Hippocampal formation (tissue), 2 donors: ENCODE measurements at places on chromosomes 3 and 15.

DNA sequence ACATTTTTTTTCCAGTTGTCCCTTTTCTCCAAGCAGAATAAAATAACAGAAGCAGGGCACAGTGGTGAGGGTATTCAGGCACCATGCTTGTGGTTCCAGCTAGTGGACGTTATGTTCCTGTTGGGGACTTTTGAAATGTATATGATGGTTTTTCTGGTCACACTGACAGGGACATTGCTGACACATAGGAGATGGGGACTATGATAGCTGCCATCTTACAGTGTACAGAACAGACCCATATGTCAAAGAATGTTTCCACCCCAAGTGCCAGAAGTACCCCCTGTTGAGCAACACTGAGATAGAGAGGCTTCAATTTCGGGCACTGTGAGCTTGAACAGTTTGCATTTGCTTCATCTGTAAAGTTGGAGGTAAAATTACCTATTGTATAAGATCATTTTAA is 38.6 kb downstream of the MCTP2 start:
- no peak for DNase-seq

GRCh38 chr15:41102854-41103253 is 13.2 kb downstream of the INO80 start:
- DNase-seq, result no peak

DNA sequence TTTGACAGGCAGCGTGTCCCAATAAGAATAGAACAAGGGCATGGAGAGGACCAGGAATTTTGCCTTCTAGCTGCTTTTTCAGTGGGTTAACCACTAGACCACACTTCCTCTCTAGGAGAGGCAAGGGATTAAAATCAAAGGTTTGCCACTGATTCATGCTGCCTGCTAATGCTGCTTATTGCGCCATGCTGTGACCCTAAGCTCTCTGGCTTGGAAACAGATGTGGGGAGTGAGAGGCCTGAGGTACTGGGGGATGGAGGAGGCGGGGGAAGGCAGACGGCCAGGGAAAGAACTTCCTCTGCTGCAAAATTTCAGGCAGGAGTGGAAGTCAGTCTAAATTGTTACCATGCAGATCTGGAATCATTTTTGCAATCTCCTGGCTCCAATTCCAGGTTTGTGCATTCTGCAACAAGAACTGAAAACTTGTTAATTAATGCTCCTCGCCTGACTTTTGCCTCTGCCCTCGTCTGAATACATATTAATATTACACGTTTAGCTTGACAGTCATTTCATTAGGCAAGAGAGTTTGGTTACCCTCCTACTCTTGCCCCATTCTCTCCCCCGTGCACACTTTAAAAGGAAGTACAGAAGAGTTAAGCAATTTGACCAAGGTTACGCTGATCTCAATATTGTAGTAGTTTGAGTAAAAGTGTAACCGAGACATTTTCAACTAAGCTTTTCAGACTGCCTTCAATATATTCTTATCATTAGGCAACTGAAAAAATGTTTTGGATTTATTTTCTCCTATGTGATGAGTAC is 121.7 kb upstream of the SPRED1 start:
- peak; percentile 65 for DNase-seq

DNA sequence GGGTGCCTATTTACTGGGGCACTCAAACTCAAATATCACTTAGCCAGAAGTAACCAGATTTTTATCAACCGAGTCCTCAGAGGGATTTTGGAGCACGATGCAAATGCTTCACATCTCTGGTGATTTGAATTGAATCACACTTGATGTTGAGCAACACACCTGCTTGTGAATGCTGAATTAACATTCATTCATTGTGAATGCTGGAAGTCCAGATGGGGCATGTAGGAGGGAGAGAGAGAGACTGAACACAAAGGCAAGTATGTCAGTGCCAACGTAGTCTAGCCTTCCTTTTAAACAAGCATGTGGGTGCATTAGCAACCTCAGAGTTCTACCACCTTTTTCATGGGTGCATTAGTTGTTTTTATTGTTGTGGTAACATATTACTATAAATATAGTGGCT is 156.2 kb downstream of the ADAMTSL3 start:
- DNase-seq, result peak; percentile 15

- DNase-seq, result no peak
Measured at GRCh38 chr15:63037976-63038720, 4.4 kb upstream of the TPM1 start.

GRCh38 chr3:14947886-14948608 is 664 bp downstream of the NR2C2 start:
- DNase-seq, result peak; percentile 98

GRCh38 chr15:27589260-27589659 is 509.9 kb downstream of the OCA2 start:
- DNase-seq, result no peak

- no peak for DNase-seq
Measured at GRCh38 chr15:39579487-39580116, 1.3 kb upstream of the THBS1 start.

DNA sequence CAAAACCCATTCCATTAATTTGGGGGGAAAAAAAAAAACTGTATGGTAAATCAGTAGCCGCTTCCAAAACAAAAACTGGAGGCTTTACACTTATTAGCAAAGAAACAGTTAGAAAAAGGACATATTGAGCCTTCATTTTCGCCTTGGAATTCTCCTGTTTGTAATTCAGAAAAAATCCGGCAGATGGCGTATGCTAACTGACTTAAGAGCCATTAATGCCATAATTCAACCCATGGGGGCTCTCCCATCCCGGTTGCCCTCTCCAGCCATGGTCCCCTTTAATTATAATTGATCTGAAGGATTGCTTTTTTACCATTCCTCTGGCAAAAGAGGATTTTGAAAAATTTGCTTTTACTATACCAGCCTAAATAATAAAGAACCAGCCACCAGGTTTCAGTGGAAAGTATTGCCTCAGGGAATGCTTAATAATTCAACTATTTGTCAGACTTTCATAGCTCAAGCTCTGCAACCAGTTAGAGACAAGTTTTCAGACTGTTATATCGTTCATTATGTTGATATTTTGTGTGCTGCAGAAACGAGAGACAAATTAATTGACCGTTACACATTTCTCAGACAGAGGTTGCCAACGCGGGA is 9.4 kb upstream of the RPL24 start:
- no peak for DNase-seq

DNA sequence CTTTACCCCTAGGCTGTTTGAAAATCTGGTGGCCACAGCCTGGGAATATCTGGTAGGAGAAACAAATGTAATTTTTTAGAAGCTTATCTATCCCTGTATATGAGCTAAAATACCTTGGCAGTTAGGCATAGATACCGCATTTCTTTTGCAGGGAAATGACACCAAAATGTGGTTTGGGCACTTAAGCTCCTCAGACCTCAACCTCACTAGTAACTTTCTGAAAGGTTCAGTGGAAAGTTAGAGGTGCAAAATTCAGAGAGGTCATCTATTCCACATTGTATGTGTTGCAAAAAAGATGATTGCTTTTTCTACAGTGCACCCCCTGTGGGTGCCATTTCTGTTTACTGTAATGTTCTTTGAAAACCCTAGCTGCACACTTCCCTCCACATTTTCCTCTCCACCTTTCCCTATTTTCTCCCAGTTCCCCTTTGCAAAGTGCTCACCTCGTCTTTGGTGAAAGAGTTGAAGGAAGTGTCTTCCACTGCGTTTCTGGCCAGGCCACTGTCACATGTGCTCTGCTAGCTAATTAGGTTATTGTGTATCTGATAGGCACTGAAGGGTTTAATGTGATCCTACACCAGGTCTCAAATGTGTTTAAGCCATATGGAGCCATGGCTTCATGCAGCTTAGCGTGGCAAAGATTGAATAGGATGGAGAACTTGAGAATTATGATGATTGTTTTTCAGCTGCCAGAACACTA is 1.3 kb downstream of the SACM1L start:
- no peak for DNase-seq

- no peak for DNase-seq
Measured at GRCh38 chr15:77824361-77825251, 191.9 kb upstream of the LINGO1 start.

- no peak for DNase-seq
Measured at GRCh38 chr3:112042842-112043280, 8.3 kb downstream of the TMPRSS7 start.

DNA sequence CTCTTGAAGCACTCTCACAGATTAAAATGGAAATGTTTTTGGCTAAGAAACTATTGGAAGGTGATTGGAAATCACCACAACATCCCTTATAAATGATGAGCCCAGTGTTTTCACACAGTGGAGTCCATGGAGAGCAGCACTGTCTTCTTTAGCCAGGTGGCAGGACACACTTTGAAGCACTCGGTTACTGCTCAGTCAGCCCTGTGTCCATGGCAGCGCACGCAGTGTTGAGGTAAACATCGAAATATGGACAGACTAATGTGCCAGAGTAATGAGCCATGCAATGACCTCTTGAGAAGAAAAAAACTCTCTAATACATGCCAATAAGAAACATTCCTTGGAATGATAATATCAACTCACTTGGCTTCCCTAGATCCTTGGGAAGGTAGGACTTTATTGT is 66.6 kb downstream of the TGFBR2 start:
- no peak for DNase-seq

DNA sequence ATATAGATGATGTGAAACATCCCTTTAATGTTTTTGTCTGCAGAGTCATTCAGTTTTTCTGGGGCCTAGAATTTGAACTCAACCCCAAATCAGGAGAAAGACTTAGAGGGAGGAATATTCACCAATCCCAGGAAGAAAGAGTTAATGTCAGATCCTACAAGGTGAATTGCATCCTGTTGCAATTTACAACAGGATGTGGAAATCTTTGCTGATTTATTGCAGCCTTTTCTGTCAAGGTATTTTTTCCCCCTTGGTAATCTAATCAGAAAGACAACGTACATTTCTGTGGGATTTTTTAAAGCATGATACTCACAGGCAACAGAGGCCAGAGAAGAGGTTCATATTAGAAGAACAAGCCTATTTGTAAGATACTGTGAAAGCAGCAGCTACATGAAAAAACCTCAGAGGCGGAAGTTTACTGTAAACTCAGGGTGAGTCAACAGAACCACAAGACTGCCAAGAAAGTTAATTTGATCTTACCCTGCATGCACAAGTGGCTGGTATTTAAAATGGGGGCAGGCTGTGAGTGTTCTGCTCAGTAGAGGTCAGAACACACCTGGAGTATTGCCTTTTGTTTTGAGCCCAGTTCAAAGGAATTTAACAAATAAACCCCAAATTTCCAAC is 531.9 kb downstream of the AGBL1 start:
- DNase-seq, result no peak

GRCh38 chr15:72037321-72037720 is 80.6 kb downstream of the MYO9A start:
- no peak for DNase-seq

DNA sequence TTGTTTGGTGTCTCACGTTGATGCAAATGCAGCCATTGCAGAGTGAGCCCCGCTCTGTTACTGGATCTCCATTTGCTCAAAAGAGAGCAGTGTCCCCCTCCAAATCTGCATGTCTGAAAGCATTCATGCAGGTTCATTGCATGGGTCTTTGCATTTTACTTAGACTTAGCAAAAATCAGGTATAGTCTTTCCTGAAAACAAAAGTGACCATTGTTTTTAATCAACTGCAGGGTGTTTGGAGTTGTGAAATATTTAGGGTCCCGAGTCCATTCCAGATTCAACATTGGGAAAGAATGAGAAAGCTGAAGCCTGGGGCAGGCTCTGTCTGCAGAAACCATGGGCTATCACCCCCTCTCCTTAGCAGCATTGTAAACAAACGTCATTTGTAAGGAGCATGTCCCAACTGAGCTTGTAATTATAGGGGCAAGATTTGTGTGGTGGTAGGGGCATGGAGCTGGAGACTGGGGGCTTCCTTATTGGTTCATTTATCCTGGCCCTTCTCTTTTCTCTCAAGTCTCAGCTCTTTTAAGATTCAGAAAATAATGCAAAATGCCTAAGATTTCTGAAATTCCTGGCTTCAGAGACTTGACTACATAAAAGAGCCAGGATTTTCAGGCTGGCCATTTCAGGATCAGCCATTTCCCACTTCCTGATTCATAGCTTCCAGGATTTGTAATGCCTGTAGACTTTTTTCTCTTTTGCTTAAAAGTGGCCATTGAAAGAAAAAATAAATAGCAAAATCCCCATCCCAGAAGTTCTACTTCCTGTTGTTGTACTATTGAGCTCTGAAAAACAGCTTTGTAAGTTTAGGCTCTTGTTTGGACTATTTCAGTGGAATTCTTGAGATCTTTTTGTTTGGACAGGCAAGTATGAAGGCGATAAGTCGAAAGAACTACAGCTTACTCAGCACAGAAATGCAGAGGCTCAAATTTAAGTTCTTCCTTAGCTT is 23.0 kb downstream of the IGF1R start:
- no peak for DNase-seq

DNA sequence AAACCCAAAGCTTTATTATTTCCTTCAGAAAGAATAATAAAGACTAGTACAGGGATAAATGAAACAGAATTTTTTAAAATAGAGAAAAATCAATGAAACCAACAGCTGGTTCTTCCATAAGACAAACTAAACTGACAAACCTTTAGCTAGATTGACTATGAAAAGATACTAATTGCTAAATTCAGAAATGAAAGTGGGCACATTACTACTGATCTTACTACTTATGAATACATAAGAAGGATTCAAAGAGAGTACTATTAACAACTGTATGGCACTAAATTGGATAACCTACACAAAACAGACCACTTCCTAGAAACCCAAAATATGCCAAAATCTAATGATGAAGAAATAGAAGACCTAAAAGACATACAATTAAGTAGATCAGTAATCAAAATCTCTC is 278.2 kb downstream of the ISL2 start:
- DNase-seq, result no peak
